ENCODE measurements at places on chromosomes 6 and 20.

- H3K4me3 ChIP-seq, result peak overlapping the region; percentile 97
- peaks cover 23% of the 10 kb centered on the region for H3K36me3 ChIP-seq
- H3K27ac ChIP-seq, result peak overlapping the region; percentile 94
- no peaks in the 10 kb centered on the region for H3K27me3 ChIP-seq
- H3K4me1 ChIP-seq, result peaks cover 41% of the 10 kb centered on the region
Measured at GRCh38 chr6:31579546-31580437, 2.4 kb downstream of the LTB start.

- no peak overlapping the region for H3K4me3 ChIP-seq
- no peaks in the 10 kb centered on the region for H3K36me3 ChIP-seq
- no peaks in the 10 kb centered on the region for H3K4me1 ChIP-seq
Measured at GRCh38 chr20:46915575-46916257, 21.1 kb downstream of the EYA2 start.

GRCh38 chr6:42787063-42787472 lies 5.2 kb downstream of the BICRAL start:
- DNase-seq, result no peak
- H3K4me1 ChIP-seq, result peaks cover 29% of the 10 kb centered on the region
- no peaks in the 10 kb centered on the region for H3K27me3 ChIP-seq

GRCh38 chr6:6659600-6660327 lies 71.2 kb downstream of the LY86 start:
- H3K27ac ChIP-seq, result peak overlapping the region; percentile 90
- H3K27me3 ChIP-seq, result no peaks in the 10 kb centered on the region
- H3K4me1 ChIP-seq, result peaks cover 28% of the 10 kb centered on the region
- DNase-seq, result peak; percentile 39
- peak overlapping the region; percentile 11 for H3K4me3 ChIP-seq

DNA sequence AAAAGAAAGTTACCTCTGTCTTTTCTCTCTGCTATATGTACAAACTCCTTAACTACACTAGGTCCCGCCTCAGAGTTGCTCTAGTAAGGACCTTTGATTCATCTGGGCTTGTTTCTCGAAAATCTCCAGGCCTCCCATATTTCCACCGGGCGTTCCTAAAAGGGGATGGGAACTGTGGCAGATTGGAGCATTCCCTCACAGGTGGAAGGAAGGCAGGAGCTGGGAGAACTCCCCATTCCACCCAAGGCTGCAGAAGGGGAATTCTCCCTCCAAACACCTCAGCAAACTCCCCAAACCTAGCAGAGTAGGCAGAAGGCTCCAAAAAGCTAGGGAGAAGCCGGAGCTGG lies 1.6 kb upstream of the TFAP2A start:
- peak overlapping the region; percentile 41 for H3K27ac ChIP-seq
- H3K27me3 ChIP-seq, result peaks cover 36% of the 10 kb centered on the region
- no peak for DNase-seq
- H3K4me1 ChIP-seq, result peaks cover 14% of the 10 kb centered on the region
- H3K4me3 ChIP-seq, result no peak overlapping the region

- no peak overlapping the region for H3K27ac ChIP-seq
- peaks cover 4% of the 10 kb centered on the region for H3K4me1 ChIP-seq
- no peaks in the 10 kb centered on the region for H3K36me3 ChIP-seq
- H3K4me3 ChIP-seq, result no peak overlapping the region
- no peak for DNase-seq
Measured at GRCh38 chr20:611843-612185, 1.7 kb upstream of the TCF15 start.

DNA sequence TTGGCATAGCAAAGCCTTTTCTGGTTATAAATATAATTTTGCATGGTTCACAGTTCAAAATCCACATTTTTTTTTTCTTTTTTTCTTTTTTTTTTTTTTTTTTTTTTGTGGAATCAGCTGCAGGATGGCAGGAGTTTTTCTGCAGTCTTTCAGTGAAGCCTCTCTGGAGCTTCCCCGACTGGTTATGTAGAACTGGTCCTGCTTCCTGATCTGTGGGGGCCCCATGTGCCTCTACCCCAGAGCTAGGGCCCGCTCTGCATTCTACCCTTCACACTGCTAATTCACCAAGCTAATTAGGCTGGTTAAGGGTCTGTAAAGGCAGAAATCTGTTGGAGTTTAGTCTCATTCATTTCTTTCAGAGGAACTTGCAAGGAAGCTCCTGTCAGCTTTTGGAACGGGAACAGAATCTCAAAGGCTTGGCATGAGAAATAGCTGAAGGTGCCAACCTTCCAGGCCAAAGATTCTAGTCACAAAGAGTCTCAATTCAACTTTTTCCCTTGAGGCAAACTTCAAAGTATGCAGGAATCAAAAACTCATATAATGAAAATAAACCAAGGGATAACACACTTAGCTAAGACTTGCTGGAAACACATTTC lies 45.5 kb downstream of the HMGN3 start:
- no peaks in the 10 kb centered on the region for H3K4me1 ChIP-seq
- no peak overlapping the region for H3K27ac ChIP-seq
- no peak overlapping the region for H3K4me3 ChIP-seq
- no peak for DNase-seq

DNA sequence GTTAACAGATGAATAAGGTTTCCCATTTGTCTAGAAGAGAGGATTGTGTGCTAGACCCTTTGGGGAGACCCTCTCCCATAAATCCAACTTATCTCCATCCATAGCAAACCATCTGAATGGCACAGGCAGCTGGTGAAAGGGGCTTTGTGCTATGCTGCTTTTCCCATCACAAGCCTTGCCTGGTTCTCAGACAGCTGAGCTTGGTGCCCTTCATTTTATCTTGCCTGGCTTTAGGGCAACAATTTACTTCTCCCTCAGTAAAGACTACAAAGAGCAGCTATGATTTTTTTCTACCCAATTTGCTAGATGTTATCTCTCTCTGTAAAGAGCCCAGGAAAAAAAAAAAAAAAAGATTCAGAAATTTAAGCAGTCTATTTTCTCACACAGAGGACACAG lies 117.0 kb upstream of the COL21A1 start:
- H3K4me3 ChIP-seq, result no peak overlapping the region
- no peaks in the 10 kb centered on the region for H3K27me3 ChIP-seq
- H3K4me1 ChIP-seq, result no peaks in the 10 kb centered on the region
- DNase-seq, result no peak
- H3K36me3 ChIP-seq, result no peaks in the 10 kb centered on the region
- no peak overlapping the region for H3K27ac ChIP-seq

GRCh38 chr20:40283689-40284088 lies 405.3 kb downstream of the MAFB start:
- no peak overlapping the region for H3K27ac ChIP-seq
- H3K4me3 ChIP-seq, result no peak overlapping the region
- no peaks in the 10 kb centered on the region for H3K36me3 ChIP-seq
- peaks cover 4% of the 10 kb centered on the region for H3K27me3 ChIP-seq
- DNase-seq, result no peak

DNA sequence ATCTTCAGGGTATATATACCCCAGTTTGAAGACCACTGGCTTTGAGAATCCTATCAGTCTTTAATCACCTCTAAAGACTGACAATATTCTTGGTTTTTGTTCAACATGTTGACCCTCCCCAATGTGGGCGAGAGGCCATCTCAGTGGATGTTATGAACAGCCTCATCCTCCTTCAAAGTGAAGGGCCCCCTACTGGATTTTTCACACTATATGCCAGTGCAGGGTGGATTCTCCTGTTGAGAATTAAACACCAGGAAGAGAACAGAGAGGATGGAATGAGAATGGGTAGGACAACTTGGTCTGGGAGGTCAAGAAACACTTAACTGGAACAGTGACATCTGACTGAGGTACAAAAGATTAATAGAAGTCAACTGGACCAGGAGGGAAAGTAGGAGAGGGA lies 327.1 kb downstream of the MAFB start:
- H3K27ac ChIP-seq, result no peak overlapping the region
- no peaks in the 10 kb centered on the region for H3K4me1 ChIP-seq
- H3K4me3 ChIP-seq, result no peak overlapping the region
- H3K36me3 ChIP-seq, result no peaks in the 10 kb centered on the region
- H3K27me3 ChIP-seq, result peaks cover 10% of the 10 kb centered on the region
- no peak for DNase-seq

DNA sequence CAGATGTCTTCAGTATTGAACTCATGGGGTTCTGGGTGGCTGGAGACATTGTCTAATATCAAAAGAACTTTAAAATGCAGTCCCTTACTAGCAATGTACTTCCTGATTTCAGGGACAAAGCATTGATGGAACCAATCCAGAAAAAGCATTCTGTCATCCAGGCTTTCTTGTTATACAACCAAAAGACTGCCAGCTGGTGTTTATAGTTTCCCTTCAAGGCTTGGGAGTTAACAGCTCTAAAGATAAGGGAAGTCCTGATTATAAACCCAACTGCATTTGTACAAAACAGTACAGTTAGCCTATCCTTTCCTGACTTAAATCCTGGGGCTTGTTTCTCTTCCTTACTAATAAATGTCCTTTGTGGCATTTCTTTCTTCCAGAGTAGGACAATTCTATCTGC lies 160.0 kb downstream of the COL21A1 start:
- H3K27me3 ChIP-seq, result no peaks in the 10 kb centered on the region
- H3K27ac ChIP-seq, result no peak overlapping the region
- DNase-seq, result no peak
- H3K36me3 ChIP-seq, result no peaks in the 10 kb centered on the region
- H3K4me1 ChIP-seq, result no peaks in the 10 kb centered on the region

- no peak overlapping the region for H3K4me3 ChIP-seq
- no peaks in the 10 kb centered on the region for H3K4me1 ChIP-seq
- no peaks in the 10 kb centered on the region for H3K36me3 ChIP-seq
Measured at GRCh38 chr6:90978046-90978445, 391.2 kb upstream of the MAP3K7 start.
